ENCODE measurements at places on chromosomes 6 and 20.

GRCh38 chr6:170174771-170175643 lies 115.9 kb downstream of the DLL1 start:
- DNase-seq, result no peak

DNA sequence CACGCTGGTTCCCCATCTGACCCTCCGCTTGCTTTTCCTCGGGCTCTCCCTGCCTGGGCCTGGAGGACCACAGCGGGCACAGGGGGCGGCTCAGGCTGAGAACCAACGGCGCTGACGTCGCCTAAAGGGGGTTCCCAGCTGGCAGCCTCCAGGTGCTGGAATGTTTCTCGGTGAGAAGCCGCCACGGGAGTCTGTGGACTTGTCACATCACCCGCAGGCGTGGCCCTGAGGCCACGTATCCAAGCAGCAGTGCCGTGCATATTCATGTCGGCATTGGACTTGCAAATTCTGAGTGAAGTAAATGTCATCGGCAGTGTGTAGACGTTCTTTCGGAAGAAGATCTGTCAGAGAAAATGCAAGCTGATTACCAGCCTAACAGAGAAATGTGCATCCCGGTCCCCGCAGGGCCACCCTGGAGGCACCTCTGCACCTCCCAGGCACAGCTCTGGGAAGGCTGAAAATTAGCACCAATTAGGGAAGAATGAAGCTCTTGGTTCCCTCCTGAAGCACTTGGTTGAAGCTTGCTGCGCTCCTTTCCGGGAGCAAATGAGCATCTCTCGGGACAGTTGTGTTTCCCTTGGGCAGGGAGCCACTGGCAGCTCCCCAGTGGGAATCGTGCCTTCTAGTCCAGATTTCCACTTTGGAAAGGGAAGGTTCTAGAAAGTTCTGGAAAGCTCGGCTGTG lies 24.3 kb downstream of the NTSR1 start:
- no peak for DNase-seq

DNA sequence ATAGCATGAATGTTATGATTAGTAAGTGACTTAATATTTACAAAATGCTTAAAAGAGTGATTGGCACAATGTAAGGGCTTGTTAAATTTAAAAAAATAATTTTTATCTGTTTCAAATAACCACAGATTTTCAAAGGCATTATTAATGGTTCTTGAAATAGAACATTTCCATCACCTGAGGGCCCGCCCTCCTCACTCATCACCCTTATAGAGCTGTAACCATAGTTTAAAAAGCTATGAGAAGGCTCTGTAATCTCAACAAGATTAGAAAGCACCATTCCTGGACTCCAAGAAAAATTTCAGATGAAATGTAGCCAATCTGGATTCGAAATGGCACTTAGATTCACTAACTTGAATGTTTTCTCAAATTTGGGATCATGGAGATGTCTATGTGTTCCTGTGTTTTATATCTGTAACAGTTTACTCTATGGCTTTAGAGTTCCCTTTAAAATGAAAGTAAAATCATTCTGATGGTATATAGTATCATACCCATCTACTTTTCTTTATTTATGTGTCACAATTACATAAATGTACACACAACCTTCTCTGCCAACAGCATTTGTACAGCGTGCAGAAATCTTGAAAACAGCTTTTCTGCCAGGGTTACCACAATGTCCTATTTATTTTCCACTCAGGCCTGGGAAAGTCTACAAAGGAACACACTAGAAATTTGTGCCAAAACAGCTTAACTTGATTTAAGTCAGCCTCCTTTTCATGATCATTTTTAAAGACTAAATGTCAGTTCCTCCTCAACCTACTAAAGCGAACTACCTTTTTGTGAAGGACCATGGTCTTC lies 207.7 kb downstream of the TBX18 start:
- no peak for DNase-seq

GRCh38 chr20:7505835-7506221 lies 434.4 kb downstream of the HAO1 start:
- no peak for DNase-seq

- no peak for DNase-seq
These were observed 16.0 kb downstream of the DSE start for GRCh38 chr6:116386581-116387299.

DNA sequence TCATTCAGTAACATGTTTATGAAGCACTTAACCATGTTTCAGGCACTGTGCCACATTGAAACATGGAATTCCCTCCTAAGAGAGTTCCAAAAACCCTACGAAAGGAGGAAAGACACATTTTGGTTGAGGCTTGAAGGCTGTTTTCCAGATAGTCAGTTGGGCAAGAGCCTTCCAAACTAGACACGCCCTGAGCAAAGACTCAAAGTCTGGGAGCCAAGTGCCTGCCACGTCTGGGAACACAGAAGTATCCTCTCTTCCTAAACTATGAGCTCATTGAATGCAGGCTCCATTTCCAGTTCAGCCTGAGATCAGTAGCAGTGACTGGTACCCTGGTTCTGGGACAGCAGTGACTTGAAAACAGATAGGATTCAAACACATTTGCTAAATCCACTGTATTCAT lies 74.5 kb upstream of the FAM8A1 start:
- DNase-seq, result no peak

- no peak for DNase-seq
These were observed 425.1 kb downstream of the UTRN start for GRCh38 chr6:144710207-144710606.

DNA sequence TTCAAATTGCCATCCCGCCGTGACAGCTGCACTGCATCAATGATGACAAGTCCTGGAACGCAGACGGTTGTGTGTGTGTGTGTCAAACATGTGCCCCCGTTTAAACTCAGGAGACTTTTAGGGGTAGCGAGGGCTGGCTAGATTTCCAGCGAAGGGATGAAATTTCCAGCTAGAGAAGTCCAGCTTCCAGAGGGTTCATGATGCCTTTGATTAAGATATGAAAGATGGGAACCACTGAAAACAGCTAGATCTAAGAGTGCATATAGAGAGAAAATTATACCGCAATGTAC lies 644 bp downstream of the KIZ start:
- DNase-seq, result no peak

DNA sequence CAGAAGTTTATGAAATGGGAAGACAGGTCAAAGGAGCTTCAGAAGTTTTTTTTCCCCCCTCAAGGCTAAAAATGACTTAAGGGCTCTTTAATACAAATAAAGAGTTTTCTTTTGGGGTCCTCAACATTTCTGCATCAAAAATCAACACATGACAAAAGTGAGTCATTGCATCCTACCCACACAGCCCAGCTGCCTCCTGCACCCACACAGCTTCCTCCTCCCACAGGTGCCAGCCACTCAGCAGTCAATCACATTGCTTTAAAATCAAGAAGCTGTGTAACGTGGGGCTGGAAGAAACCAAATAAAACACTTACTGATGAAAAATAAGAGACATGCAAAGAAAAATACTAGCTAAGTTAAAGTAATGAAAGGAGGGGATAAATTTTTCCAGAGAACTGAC lies 68.5 kb downstream of the MAP3K5 start:
- no peak for DNase-seq

DNA sequence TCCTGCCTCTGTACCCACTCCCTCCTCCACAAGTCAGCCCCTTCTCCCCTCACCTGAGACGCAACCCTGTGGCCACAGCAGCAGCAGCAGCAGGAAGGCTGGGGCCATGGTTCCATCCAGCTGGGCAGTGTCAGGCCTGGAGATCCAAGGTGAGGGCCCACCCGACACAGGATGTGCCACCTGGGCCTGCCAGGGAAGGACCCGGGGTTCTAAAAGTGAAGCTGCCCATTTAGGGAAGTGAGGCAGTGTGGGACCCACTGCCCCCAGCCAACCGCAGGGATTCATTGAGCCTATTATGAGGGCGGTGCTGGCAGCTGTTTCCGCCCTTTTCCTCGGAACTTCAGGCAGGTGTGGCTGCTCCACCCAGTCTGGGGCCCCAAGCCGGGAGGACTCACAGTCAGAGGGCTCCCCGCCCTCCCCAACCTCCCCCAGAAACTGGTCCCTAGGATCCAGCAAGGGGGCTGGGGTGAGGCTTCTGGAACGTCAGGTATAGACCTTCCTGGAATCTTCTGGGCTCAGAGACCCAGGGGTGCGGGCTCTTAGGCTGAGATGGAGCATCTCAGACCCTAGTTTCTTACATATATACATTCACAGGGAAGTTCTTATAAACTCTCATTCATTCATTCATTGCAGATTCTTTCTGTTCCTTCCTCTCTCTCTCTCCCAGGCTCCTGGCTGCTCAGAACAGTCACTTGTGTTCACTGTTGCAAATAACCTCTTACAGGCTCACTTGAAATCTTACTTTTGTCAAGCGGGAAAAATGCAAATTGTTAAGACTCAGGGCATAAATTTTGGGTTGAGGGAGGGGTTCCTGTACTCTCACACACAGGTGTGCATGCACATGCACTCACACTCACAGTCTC lies at the start of gene TREML2:
Gene TREML2, minus strand, starts transcription at position 249 of the 863 bp plus-strand sequence. Its CDS starts 141 bp downstream, at position 108.
- no peak for DNase-seq

DNA sequence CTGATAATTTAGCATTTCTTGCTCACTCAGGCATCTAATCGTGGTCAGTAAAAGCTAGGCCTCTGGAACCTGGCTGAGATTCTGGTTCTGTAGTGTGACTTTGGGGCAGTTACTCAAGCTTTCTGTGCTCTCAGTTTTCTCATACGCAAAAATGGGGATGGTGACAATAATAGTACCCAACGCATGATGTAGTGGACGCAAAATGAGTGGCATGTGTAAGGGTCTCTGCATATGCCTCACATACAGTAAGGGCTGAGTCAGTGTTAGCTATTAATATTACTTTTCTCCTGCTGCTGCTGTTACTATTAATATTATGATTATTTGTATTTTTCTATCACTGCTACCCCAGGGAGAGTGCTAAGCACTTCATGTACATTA lies 686 bp downstream of the GINS1 start:
- DNase-seq, result no peak

- no peak for DNase-seq
These were observed 66.9 kb downstream of the RSPH3 start for GRCh38 chr6:158933079-158933595.

GRCh38 chr20:40646361-40646760 lies 42.7 kb downstream of the MAFB start:
- no peak for DNase-seq

- no peak for DNase-seq
These were observed 980 bp downstream of the MBOAT1 start for GRCh38 chr6:20211037-20211940.

- no peak for DNase-seq
These were observed 106.1 kb upstream of the TMEM170B start for GRCh38 chr6:11431455-11431937.

- DNase-seq, result no peak
These were observed 4.1 kb downstream of the ADAM33 start for GRCh38 chr20:3677733-3678132.

GRCh38 chr20:53972179-53972578 lies 98.2 kb downstream of the BCAS1 start:
- DNase-seq, result no peak

GRCh38 chr20:16201191-16201590 lies 372.1 kb downstream of the KIF16B start:
- no peak for DNase-seq

- DNase-seq, result no peak
These were observed 46.9 kb downstream of the PDYN start for GRCh38 chr20:1946762-1947534.

GRCh38 chr6:85010865-85011264 lies 246.5 kb upstream of the TBX18 start:
- DNase-seq, result no peak

DNA sequence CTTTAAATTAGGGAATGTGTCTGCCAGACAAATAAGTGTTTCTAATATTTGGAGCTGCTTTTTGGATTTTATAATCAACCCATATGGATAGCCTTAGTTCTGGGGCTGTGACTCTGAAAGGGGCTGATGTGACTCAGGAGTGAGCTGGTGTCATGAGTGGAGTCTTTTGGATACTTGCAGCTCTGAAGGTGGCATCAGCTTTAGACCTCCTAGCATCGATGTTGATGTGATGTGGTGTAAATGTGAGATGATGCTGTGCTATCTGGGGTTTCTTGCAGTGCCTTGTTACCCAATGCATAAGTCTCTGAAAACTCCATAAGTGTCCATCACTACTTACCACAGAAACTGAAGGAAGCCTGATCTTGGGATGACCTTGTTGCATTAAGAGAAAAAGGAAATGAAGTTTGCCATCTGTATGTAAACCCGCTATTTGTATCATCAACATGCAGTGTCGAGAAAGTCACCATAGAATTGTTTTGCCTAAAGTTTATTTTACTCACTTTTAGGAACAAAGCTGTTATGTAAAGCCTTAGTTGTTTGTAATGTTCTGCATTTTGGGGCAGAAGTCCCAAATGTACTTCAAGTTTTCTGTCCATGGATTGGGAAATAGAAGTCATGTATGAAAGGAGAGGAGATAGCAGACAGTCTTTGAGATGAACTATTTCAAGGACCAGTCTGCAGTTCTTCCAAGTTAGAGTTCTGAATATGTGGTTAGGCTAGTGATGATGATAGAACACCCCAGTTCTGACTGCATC lies 8.0 kb downstream of the FOXO3 start:
- no peak for DNase-seq

DNA sequence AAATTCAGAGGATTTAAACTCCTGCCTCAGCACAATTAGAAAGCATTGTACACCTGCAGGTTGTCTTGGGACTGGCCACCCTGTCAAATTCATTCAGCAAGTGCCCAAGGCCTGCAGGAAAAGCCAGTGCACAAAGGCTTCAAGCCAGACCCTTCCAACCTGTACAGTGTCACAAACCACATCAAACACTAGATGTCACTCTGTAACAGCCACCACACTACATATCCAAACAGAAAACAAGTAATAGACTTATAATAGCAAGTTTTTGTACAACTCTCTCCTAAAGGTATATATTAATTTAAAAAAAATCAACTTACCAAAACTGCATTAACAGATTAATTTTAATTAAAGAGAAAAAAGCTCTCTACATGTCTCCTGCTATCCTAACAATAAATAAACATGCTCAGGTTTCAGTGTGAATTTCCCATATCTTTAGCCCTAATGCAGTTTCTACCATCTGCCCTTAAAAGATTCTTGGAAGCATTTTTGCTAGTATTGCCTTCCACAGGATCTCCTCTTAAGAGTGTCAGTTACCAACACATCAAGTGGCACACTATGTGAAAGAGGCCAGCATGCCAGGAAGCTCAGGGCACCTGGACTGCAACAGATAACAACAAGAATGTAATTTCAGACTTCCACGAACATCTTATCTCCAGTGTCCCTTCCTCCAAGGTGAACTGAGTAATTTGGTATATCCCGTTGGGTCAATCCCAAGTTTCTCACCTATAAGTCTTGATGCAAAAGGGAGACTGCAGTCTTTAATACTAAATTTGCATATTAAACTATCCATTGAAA lies 47.5 kb downstream of the RALGAPA2 start:
- DNase-seq, result peak; percentile 25

GRCh38 chr6:5208471-5208971 lies 52.2 kb downstream of the LYRM4 start:
- DNase-seq, result no peak

DNA sequence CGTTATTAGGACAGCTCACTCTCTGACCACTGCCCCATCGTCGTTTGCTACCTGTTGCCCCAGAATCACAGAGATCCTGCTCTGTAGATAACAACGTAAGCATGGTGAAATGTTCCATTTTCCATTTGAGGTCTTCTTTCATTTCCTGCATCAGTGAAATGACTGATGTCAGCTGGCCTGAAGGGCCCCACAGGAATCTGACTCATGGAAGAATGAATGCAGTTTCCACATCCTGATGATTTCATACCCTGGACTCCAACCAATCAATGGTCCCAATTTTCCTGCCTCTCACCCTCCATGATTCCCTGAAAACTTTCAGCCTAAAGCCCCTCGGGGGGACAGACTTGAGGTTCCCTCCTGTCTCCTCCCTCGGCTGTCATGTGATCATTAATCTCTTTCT lies 394.4 kb upstream of the CDH4 start:
- no peak for DNase-seq

GRCh38 chr20:3679749-3680700 lies 1.8 kb downstream of the ADAM33 start:
- DNase-seq, result no peak

Measured in BE2C (cell line).